ENCODE measurements at places on chromosomes 6 and 20. TPM values are rescaled to one million over a fixed set of nuclear protein-coding genes. Genes with fewer than 3 reads are reported as not detected.

RIPPLY2 gene
- not detected for total RNA-seq

APCDD1L gene
- total RNA-seq = 1.5 TPM

HS3ST5 gene
- total RNA-seq = not detected

ATRN gene
- 22.6 TPM for total RNA-seq

TRIM15 gene
- not detected for total RNA-seq

CCN2 gene
- total RNA-seq = 16.1 TPM

Data from airway epithelial cell (primary cell).